AG09309 (cell line): ENCODE measurements at places on chromosomes 4 and X.

- no peak for DNase-seq
Observed at GRCh38 chr4:133921280-133922195, 280.1 kb downstream of the PABPC4L start.

DNA sequence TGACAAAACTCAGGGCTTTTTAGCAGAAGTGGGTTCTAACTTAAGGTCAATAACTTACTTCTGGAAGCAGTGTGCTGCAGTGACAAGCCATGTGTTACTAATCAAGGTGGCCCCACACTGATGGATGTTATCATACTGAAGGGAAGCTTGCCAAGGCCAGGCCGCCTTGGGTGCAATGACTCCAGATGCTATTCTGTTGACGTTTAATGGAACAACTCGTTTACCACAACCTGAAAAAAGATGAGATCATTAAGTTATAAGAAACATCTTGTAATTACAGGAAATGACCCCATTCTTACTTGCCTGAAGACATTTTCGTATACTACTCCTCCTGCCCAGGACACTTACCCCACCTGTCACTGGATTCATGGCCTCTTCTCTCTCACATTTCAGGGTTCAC lies 38.9 kb upstream of the TMPRSS11D start:
- DNase-seq = no peak

DNA sequence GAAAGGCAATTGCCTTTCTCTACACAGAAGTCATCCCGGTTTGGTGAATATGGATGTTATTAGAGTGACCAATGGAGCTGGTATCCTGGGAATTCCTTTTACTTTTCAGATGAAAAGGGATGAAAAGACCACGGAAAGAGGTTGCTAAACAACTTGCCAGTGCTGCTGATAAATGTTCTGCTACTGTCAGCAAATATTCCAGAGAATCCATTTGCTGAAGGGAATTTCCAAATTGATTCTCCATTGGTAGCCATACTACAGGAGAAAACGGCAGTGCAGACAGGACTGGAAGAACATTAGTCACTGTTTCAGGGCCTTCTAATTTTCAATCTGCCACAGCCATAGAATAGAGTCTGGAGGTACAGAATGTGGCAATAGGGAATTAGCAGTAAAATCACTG lies 451.5 kb downstream of the PCDH11X start:
- no peak for DNase-seq

- DNase-seq = no peak
Observed at GRCh38 chr4:140602714-140603113, 34.0 kb upstream of the UCP1 start.

- DNase-seq = no peak
Observed at GRCh38 chrX:68697465-68698125, 50.1 kb downstream of the STARD8 start.

DNA sequence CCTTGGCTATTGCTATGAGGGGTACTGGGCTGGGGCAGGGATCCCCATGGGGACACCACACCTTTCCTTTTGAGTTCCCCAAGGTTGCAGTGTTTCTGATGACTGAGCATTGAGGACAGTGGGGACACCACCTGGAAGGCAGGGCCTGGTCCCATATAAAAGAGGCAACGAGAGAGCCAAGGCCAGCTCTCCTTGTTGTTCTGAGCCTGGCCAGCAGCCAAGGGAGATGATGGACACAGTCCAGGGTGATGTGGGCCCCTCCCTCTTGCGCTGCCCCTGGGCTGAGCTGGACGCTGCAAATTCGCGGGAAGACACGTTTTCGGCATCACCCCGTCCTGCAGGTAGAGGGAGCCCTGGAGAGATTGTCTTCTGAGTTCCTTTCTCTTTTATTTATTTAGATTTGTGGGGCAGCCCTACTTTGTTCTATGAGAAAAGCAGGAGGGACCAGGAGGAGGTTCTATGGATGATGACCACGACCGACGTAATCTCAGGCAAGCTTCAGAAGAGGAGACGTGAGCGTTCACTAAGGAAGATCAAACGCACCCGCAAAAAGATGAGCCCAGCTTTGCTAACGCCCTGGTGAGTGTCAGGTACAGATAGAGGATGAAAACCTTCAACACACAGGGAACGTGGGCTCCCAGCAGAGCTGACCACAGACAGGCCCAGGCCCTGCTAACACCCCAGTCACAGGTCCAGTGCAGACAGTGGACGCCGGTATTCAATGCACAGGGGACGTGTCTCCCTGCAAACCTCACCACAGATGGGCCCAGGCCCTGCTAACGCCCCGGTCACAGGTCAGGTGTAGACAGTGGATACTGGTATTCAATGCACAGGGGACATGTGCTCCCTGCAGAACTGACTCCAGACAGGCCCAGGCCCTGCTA lies 97.4 kb downstream of the SHOX start:
- no peak for DNase-seq

DNA sequence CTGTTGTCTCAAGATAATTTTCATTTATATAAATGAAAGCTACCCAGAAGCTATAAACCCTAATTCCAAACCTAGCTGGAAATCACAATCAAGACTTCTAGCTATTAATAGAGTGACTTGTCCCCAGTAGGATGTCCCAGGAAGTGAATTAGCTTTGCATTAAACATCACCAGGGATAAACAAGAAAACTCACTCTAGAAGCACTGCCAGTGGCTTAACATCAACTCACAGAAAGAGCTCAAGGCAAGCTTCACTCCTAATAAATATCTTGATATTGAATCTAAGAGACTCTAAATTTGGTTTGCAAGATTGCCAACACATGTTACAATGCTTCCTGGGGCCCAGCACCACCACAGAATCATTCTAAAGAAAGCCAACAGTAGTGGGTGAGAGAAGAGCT lies 468.7 kb upstream of the FAM241A start:
- no peak for DNase-seq

DNA sequence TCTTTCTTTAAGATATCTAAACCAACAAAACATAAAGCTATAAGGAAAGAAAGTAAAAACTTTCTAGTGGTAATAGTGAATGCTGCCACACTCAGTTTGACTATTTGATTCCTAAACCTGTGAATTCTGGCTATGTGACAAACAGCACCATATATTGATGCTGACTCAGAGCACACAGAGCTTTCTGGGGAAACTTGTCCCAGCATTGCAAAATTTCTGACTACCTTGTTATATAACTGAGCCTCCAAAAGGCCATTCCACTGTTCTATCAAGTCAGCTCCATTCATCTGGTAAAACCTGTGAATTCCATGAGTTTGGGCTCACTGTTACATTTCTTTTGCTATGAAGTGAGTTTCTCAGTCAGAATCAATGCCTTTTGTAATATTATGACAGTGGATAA lies 1229.7 kb downstream of the PCDH18 start:
- DNase-seq = no peak

DNA sequence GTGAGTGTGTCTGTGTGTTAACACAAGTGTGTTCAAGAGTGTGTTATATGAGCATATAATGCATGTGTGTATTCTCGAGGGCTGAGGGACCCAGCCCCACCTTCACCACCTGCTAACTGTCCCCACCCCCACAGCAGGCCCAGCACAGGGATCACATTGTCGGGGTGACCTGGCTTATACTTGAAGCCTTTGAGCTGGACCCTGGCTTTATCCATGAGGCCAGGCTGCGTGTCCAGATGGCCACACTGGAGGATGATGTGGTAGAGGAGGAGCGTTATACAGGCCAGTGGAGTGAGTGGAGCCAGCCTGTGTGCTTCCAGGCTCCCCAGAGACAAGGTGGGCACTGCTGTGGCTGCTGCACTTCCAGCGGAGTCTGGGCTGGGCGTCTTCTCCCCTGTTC lies 7.6 kb downstream of the IL9R start:
- DNase-seq = no peak

- DNase-seq = no peak
Observed at GRCh38 chr4:1383728-1384591, 22.3 kb downstream of the NKX1-1 start.

GRCh38 chr4:52676536-52676935 lies 17.4 kb upstream of the USP46 start:
- no peak for DNase-seq
